Gastrocnemius medialis (tissue), 4 donors: ENCODE measurements at places on chromosomes 2 and 18. TPM values are rescaled to one million over a fixed set of nuclear protein-coding genes. Genes with fewer than 3 reads are reported as not detected.
A peak's percentile ranks its signal among the peaks of the same experiment; 100 is the strongest.

DNA sequence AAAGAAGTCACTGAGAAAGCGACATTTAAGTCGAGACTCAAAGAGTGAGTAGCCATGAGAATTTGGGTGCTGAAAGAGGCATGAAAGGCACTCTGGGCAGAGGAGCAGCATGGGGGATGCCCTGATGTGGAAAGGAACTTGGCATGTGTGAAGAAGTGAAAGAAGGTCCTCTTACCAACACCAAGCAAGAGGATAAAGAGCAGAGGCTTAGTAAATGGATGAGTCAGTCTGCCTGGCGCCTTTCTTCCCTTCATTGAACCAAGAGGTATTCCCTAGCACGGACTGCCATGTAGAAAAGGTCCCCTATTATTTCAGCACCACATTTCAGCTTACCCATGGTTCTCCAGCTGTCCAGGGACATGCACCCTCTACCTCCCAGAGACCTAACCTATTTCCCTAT, 221.1 kb upstream of the NRP2 start:
- no peaks in the 10 kb centered on the region for H3K27me3 ChIP-seq
- H3K4me1 ChIP-seq = no peaks in the 10 kb centered on the region
- no peak overlapping the region for H3K4me3 ChIP-seq
- no peak for DNase-seq
- no peak overlapping the region for H3K27ac ChIP-seq

DNA sequence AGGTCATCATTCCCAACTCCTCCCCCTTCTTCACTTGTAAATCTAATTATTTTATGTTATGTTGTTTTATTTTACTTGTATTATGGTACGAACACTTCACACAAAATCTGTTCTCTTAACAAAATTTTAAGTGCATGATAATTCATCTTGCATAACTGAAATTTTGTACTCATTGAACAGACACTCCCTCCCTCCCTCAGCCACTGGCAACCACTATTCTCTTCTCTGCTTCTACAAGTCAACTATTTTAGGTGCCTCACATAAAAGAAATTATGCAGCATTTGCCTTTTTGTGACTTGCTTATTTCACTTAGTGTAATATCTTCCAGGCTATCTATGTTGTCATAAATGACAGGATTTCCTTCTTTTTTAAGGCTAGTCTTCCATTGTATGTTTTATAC, 30.4 kb upstream of the OSBPL6 start:
- DNase-seq = no peak
- H3K27me3 ChIP-seq = no peaks in the 10 kb centered on the region
- no peaks in the 10 kb centered on the region for H3K36me3 ChIP-seq
- no peak overlapping the region for H3K27ac ChIP-seq
- H3K4me1 ChIP-seq = no peaks in the 10 kb centered on the region

DNA sequence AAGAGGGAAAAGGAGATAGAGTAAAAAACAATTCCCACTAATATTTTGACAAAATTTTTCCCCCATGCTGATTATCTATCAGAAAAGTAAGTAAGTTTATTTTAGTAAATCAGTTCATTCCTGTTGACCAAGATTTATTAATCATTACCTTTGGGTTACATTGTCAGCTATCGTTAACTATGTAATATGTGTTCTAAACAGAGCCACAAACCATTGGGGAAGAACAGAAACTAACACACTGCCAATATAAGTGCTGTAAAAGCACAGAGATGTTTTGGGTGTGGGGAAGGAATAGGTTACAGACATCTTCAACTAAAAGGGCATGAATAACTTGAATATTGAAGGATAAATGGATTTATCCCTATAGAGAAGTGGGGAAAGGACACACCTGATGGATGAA, 42.5 kb upstream of the ACADL start:
- no peak for DNase-seq
- no peak overlapping the region for H3K4me3 ChIP-seq
- H3K36me3 ChIP-seq = no peaks in the 10 kb centered on the region
- H3K27ac ChIP-seq = no peak overlapping the region

GRCh38 chr2:64562148-64562784, 38.1 kb downstream of the AFTPH start:
- no peak overlapping the region for H3K4me3 ChIP-seq
- H3K27ac ChIP-seq = no peak overlapping the region
- H3K4me1 ChIP-seq = peaks cover 5% of the 10 kb centered on the region
- no peak for DNase-seq
- no peaks in the 10 kb centered on the region for H3K27me3 ChIP-seq

DNA sequence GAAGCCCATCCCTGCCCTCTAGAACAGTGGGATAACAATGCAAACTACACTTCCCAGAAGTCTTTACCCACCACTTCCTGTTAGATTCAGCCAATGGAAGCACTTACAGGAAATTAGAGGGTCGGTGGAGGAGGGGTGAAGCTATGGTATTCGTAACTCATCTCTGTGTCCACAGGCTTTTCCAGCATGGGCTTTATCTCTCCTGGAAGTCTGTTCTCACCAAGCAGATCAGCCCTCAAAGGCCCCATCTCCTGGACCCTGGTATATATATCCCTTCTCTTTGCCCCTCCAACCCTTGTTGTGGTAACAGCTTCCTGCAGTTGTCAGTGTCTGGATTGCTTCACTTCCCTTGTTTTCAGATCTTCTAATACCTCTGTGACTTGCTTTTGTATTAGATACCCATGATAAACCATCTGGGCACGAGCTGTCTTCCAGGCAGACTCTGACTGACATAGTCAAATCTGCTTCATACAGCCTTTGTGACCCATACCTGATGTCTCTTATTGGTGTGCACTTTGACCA, 475.0 kb upstream of the POU3F3 start:
- no peaks in the 10 kb centered on the region for H3K36me3 ChIP-seq
- no peaks in the 10 kb centered on the region for H3K27me3 ChIP-seq
- DNase-seq = no peak
- no peak overlapping the region for H3K27ac ChIP-seq
- no peaks in the 10 kb centered on the region for H3K4me1 ChIP-seq
- peak overlapping the region; percentile 43 for H3K4me3 ChIP-seq

GRCh38 chr2:30541680-30542079, 94.6 kb downstream of the LCLAT1 start:
- no peak overlapping the region for H3K4me3 ChIP-seq
- H3K4me1 ChIP-seq = no peaks in the 10 kb centered on the region
- no peaks in the 10 kb centered on the region for H3K27me3 ChIP-seq
- no peak overlapping the region for H3K27ac ChIP-seq
- no peaks in the 10 kb centered on the region for H3K36me3 ChIP-seq
- DNase-seq = no peak

- H3K27ac ChIP-seq = no peak overlapping the region
- no peak overlapping the region for H3K4me3 ChIP-seq
- no peak for DNase-seq
- H3K27me3 ChIP-seq = no peaks in the 10 kb centered on the region
- no peaks in the 10 kb centered on the region for H3K4me1 ChIP-seq
- H3K36me3 ChIP-seq = no peaks in the 10 kb centered on the region
Measured at GRCh38 chr2:79292239-79292957, 132.8 kb upstream of the REG3A start.

Gene SCN9A
- total RNA-seq = 0.10 TPM

Gene MYCN
- not detected for total RNA-seq

DNA sequence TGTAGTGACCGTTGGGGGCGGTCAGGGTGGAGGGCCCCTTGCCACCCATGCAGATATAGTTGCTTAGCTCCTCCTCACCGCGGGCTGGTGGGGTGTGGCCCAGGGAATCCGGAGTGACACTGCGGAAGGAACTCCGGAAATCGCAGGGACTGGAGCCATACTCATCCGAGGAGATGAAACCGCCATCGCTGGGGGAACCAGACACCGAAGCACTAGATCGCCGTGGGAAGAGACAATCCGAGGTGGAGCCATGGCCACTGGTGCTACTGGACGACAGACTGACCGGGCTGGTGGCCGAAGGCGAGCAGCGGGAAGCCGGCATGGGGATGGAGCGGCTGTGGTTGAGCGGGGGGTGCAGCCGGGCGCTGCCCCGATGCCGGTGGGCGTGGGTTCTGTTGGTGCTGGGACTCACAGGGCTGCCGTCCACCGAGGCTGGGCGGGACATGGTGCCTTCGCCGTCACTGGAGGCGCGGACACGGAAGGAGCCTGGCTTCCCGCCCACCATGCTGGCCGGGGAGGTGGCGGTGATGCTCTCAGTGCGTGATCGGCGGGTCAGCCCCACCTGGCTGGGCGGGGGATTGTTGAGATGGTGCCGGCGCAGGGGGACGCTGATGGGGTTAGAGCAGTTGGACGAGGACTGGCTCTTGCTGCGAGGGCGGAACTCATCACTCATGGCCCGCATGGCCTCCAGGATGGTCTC, 2.2 kb downstream of the IRS1 start:
- H3K36me3 ChIP-seq = no peaks in the 10 kb centered on the region
- H3K4me3 ChIP-seq = peak overlapping the region; percentile 95
- no peaks in the 10 kb centered on the region for H3K27me3 ChIP-seq
- peak overlapping the region; percentile 95 for H3K27ac ChIP-seq
- DNase-seq = peak; percentile 10

DNA sequence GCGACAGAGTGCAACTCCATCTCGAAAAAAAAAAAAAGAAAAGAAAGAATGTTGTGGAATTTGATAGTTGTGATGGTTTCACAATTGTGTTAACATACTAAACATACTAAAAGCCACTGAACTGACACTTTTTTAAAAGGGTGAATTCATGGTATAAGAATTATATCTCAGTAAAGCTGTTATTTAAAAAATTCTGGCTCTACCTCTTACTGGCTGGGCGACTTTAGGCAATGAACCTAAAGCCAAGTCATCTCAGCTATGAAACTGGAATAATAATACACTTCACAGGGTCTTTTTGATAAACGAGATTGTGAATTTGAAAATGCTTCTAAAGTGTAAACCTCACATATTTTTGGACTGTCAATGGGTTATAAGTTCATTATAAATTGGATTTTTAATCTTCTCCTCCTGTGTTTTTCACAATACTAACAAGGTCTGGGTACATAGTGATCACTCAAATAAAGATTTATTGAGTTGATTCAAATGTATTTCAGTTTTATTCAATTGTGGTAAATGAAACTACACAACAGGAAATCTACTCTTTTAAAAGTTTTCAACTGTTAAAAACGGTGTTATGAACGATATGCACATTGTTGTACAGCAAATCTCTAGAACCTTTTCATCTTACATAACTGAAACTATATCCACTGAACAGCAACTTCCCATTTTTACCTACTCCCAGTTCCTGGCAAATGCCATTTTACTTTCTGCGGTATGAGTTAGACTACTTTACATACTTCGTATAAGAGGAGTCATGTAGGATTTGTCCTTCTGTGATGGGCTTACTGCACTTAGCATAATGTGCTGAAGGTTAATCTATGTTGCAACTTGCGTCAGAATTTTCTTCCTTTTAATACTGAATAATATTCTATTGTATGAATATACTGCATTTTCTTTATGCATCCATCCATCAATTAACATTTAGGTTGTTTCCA, 43.0 kb upstream of the GTF2A1L start:
- H3K27me3 ChIP-seq = no peaks in the 10 kb centered on the region
- H3K4me3 ChIP-seq = no peak overlapping the region
- no peak for DNase-seq
- no peaks in the 10 kb centered on the region for H3K36me3 ChIP-seq
- H3K4me1 ChIP-seq = no peaks in the 10 kb centered on the region
- no peak overlapping the region for H3K27ac ChIP-seq

DNA sequence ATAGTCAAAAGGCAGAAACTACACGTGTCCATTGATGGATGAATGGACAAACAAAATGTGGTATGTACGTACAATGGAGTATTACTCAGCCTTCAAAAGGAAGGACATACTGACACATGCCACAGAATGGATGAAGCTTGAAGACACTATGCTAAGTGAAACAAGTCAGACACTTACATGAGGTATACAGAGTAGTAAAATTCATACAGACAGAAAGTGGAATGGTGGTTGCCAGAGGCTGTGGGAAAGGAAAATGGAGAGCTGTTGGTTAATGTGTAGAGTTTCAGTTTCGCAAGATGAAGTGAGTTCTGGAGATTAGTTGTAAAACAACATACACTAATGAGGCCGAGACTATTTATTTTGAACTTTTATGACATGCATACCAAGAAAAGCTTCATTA, 67.4 kb upstream of the EPB41L3 start:
- H3K4me3 ChIP-seq = no peak overlapping the region
- no peaks in the 10 kb centered on the region for H3K36me3 ChIP-seq
- H3K27ac ChIP-seq = no peak overlapping the region
- no peaks in the 10 kb centered on the region for H3K4me1 ChIP-seq

GRCh38 chr2:118525346-118525745, 322.1 kb downstream of the EN1 start:
- no peak overlapping the region for H3K4me3 ChIP-seq
- H3K36me3 ChIP-seq = no peaks in the 10 kb centered on the region

Gene GDF7
- 0.02 TPM for total RNA-seq

- peaks cover 27% of the 10 kb centered on the region for H3K4me1 ChIP-seq
- no peaks in the 10 kb centered on the region for H3K27me3 ChIP-seq
- DNase-seq = no peak
- no peaks in the 10 kb centered on the region for H3K36me3 ChIP-seq
- no peak overlapping the region for H3K27ac ChIP-seq
Measured at GRCh38 chr2:45705233-45705632, 53.8 kb downstream of the PRKCE start.

GRCh38 chr2:38064801-38065501, 11.0 kb downstream of the CYP1B1 start:
- no peaks in the 10 kb centered on the region for H3K36me3 ChIP-seq
- H3K4me3 ChIP-seq = no peak overlapping the region
- no peak overlapping the region for H3K27ac ChIP-seq

Gene ATP8B1
- total RNA-seq = 2.7 TPM

DNA sequence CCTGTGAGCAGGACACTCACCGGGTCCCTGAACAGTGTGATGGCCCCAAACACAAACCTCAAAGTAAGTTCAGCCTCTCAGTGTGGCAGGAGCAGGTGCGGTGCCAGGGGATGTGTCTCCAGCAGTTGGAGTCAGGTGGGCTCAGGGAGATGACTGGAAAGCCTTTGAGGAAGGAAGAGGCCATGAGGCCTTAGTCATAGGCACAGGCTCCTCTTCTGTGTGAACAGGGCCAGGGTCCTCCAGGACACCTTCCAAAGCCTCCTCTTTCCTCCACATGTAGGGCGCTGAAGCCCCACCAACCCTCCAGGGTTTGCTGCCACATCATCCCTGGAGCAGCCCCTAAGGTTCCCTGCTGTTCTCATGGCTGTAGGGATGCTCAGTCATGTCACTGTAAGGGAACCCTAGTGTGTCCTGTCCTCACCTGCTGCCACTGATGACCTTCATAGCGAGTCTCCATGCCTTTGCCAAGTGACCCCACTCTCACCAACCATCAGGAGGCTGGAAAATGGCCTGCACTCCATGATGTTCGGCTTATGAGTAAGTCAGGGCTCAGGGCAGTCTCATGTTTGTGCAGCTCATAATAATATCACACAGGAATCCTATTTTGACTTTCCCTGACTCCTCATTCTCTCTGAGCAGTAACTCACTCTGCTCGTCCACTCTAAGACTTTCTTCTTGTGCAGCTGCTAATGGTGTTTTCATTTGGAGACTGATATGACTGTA, 1152.9 kb downstream of the RPIA start:
- H3K27me3 ChIP-seq = peaks cover 6% of the 10 kb centered on the region
- H3K27ac ChIP-seq = no peak overlapping the region
- no peak for DNase-seq
- H3K36me3 ChIP-seq = no peaks in the 10 kb centered on the region
- no peak overlapping the region for H3K4me3 ChIP-seq

GRCh38 chr2:41204315-41204714, 752.4 kb upstream of the SLC8A1 start:
- H3K4me3 ChIP-seq = no peak overlapping the region
- no peaks in the 10 kb centered on the region for H3K27me3 ChIP-seq
- no peaks in the 10 kb centered on the region for H3K4me1 ChIP-seq

GRCh38 chr2:33443274-33443829, 33.1 kb upstream of the RASGRP3 start:
- H3K27ac ChIP-seq = peak overlapping the region; percentile 82
- H3K4me1 ChIP-seq = peaks cover 20% of the 10 kb centered on the region
- no peaks in the 10 kb centered on the region for H3K27me3 ChIP-seq
- no peaks in the 10 kb centered on the region for H3K36me3 ChIP-seq
- no peak overlapping the region for H3K4me3 ChIP-seq
- DNase-seq = no peak
